ENCODE measurements at places on chromosomes 2 and 18.

DNA sequence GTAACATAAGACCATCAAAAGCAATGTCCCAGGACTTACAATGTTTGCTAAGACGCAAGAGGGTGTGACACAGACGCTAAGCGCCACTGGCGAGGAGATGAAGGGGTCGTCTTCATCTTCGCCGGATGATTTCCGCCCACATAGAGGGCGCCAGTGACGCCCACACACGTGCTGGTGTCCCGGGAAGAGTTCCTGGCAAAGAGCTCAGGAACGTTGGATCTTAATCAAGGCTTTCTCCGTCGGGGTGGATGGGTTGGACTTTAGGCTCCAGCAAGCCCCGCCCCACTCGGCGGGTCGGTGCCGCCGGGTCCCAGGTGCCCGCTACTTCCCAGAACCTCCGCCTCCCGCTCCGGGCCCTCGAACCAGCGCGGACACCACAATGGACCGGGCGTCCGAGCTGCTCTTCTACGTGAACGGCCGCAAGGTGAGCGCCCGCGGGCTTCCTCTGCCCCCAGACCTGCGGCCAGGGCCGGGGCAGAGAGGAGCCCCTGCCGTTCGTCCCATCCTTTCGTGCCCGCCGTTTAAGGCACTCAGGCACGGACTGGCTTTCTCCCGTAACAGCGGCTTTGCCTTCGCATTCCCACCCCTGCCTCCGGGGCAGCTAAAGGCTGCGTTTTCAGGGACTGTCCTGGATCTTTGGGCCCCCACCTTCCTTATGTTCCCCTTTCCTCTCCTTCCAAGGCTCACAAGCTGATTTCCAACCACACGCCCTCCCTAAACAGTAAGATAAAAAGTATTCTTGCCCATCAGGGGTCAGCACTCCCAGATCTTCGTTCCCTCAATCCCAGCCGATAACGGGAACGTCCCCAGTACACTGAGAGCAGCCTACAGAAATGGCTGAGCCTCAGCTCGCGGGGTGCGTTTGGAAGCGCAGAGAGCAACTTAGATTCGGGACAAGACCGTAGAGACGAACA is at the start of gene AOX1:
TSS of gene AOX1 (plus strand) at position 285 of the 914 bp plus-strand sequence. CDS start at position 380, 95 bp downstream.
- no peak for DNase-seq

DNA sequence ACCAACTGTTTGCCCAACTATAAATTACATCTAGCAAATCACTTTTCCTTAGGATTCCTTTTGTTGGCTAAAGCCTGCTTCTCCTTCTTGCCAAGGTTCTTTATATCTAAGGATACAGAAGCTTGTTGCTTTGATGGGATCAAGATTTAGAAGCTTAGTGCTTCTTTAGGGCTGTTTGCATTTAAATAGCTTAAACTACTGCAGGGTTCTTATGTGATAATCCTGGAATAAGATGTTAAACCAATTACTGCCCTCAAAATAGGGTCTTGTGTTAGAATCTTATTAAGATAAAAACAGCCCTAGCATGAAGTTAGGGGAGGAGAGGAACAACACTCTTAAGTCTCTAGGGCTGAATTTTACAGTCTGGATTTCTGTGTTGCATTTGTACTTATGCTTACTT is 64.2 kb downstream of the KIF5C start:
- DNase-seq, result no peak

DNA sequence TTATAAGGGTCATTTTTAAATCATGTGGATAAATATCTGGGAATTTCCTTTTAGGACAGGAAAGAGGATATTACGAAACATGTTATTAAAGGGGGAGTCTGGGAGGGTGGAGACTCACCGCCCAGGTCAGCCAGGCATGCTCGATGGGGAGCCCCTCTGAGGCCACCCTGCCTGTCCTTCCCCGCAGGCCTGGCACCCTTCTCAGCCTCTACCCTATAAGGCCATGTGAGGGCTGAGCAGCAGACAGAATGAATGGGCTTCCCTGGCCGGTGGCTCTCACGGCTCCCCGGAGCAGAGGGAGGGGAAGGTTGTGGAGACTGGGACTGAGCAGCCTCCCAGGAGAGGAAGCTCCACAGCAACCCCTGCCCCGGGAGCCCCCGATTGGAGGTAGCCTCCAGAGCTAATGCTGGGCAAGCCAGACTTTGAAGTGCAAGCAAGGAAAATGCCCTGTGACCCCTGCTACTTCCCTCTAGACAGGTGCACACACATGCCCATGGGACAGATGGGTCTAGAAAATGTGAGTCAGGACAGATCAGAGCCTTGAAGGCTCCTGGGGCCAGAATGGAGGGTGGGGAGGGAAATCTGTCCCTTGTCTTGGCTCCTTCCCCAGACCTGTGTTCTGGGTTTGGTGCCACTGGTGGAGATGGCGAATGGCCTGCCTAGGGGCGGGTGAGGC is 13.2 kb upstream of the ARMC9 start:
- DNase-seq, result no peak

DNA sequence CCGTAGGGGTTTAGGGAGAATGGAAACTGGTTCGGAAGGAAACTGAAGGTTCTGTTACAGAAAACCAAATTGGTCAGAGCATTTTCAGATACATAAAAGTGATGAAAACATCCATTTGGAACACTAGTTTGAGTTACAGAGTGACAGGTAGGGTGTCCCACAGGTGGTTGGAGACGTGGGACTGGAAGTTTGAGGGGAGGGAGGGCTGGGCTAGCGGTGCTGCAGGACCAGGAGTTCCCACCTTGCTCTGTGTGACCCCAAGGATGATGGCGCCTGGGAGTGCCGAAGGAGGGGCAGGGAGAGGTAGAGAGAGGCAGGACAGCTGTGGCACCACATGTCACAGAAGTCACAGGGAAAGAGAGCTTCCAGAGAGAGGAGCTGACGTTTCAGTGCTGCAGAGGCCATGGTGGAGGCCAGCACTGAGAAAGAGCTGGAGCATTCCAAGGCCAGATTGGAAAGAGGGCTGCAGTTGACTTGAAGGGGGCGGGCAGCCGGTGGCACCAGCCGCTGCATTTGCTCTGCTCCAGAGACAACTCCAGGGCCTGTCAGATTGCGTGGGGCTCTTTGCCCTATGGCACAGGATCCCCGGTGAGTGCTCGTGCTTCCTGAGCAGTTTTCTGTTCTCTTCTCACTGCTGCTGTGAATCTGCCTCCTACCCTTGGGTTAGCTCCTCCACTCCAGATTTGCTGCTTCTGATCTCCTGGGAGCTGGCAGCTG is 56.2 kb upstream of the FOSL2 start:
- no peak for DNase-seq

DNA sequence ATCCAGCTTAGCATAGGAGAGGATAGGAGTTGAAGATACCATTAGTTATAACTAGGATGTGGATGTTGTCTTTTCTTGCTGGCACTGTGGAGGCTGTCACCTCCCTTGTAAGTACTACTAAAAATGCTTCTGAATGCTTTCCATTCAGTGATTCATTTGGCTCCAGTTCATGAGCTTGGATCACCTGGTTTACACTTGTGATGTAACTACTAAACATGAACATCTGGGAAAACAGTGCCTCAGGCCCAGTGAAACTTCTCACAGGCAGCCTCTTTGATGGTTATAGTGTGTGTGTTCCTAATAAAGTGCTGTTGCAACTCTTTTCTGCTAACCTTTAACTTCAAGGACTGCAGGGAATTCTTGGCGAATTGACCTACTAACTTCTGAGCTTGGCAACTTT is 13.0 kb upstream of the SLC9A2 start:
- DNase-seq, result no peak

DNA sequence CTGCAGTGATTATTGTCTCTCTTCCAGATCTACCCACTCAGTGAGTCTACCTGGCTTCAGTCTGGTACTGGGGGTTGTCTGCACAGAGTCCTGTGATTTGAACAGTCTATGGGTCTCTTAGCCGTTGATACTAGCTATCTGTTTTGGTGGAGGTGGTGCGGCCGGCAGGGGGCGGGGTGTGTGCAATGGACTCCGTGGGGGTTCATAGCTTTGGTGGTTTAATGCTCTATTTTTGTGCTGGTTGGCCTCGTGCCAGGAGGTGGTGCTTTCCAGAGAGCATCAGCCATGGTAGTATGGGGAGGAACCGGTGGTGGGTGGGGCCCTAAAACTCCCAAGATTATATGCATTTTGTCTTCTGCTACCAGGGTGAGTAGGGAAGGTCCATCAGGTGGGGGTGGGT is 1120.1 kb upstream of the FAM98A start:
- DNase-seq, result no peak

- no peak for DNase-seq
Observed at GRCh38 chr2:143152637-143153036, 23.4 kb downstream of the ARHGAP15 start.

GRCh38 chr2:70906439-70907005 is 29.2 kb upstream of the ATP6V1B1 start:
- no peak for DNase-seq

DNA sequence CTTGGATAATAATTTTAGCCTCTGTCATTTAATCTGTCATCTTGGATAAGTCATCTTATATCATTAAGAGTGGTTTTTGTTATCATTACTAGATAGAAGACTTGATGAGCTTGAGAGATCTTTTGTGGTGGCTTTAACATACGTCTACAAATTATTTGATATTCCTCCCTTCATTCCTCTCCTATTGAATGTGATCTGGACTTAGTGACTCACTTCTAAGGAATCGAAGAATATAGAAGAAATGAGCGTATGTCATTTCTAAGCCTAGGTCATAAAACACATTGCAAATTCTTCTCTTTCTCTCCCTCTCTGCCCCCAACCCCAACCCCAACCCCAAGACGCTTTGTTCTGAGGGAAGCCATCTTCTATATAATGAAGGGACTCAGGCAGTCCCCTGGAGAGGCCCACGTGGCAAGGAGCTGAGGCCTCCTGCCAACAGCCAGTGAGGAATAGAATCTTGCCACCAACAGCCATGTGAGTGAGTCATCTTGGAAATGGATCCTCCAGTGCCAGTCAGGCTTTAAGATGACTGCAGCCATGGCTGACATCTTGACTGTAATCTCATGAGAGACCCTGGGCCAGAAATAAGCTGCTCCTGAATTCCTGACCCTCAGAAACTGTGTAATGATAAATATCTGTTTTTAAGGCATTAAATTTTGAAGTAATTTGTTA is 221.6 kb upstream of the SP5 start:
- DNase-seq, result no peak

DNA sequence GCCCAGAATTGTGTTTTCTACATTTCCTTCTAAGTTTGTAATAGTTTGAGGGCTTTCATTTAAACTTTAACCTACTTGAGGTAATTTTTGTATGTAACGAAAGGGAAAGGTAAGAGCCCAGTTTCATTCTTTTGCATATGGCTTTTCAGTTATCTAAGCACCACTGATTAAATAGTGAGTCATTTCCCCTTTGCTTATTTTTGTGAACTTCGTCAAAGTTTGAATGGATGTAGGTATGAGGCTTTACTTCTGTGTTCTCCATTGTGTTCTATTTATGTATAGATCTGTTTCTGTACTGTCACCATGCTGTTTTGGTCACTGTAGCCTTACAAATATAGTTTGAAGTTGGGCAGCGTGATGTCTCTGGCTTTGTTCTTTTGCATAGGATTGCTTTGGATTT is 944.8 kb upstream of the CNTNAP5 start:
- no peak for DNase-seq

- DNase-seq, result no peak
Observed at GRCh38 chr2:139835101-139835500, 1054.9 kb upstream of the NXPH2 start.

DNA sequence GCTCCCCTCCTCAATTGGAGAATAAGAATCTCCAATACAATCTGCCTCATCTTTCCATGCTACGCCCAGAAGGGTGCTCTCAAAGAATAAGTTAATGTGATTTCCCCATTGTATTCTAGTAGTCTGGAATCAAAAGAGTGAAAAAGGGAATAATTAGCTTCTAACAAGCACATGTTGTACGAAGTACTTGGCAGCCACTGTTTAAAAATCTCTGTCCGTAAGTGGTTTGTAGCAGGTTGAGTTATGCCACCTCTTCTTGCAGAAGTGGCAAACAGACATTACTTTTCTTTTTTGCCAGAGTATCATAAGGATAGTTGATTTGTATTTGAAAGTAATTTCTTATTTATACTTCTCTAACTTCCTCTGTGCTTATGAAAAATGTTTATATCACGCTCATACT is 184.7 kb downstream of the CD226 start:
- no peak for DNase-seq

- DNase-seq, result no peak
Observed at GRCh38 chr2:37326285-37326684, 1.7 kb upstream of the PRKD3 start.

GRCh38 chr2:225889452-225889851 is 489.9 kb downstream of the NYAP2 start:
- no peak for DNase-seq

DNA sequence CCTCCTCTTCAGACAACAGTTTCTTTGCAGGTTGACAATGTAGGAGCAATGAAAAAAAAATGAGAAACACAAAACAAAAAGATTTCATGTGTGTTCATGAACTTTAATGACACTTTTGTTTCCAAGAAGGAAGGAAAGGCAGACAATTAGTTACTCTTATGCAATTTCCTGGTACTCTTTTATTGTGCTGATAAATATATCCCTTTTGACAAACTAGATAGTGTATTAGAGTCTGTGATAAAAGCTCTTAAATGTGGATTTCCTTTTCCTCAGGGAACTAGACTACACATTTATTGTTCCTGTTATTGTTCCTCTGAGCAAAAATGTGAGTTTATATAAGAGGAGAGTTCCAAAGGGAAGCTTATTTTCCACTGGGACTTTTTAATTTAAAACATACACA is 188.7 kb upstream of the NRXN1 start:
- no peak for DNase-seq

GRCh38 chr18:74217476-74218143 is 69.3 kb downstream of the TIMM21 start:
- DNase-seq, result no peak

DNA sequence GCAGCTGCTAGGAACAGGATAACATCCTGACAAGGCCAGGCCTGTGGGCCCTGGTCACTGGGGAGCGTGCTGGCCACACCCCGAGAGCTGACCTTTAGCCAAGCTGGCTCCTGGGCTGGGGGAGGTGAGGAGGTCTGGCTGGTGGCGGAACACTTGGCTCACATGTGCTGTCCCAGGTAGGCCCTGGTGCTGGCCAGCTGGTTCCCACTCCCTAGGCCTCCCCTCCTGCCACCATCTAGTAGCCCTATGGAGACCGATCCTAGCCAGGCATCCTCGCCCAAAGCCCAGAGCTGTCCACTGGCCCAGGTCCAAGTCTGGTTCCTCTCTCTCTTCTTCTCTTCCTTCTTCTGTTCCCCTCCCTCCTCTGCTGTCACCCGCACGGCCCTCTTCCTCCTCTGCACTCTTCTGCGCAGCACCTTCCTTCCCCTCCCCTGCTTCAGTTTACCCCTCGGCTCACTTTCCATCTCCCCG is 52.4 kb downstream of the TNS1 start:
- DNase-seq, result no peak

GRCh38 chr2:239246723-239247122 is 154.1 kb downstream of the HDAC4 start:
- DNase-seq, result no peak

Data from activated T-helper 1 cell treated with anti-CD3 and anti-CD28 coated beads, Interleukin-2, amount 50 U/mL, for 16 hours (primary cell).